ENCODE measurements at places on chromosomes 2 and 18.

DNA sequence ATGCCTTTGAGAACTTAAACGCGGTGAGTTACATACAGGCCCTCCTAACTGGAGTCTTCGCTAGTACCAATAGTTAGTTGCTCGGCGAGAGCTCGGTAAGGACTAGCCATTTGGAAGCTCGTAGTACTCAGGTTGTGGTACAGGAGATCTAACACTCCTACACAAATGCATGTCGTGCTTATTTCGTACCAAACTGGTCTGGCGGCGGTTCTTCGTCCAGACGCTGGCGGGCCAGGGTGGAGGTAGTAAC is 346 bp upstream of the VRK2 start:
- DNase-seq, result no peak

DNA sequence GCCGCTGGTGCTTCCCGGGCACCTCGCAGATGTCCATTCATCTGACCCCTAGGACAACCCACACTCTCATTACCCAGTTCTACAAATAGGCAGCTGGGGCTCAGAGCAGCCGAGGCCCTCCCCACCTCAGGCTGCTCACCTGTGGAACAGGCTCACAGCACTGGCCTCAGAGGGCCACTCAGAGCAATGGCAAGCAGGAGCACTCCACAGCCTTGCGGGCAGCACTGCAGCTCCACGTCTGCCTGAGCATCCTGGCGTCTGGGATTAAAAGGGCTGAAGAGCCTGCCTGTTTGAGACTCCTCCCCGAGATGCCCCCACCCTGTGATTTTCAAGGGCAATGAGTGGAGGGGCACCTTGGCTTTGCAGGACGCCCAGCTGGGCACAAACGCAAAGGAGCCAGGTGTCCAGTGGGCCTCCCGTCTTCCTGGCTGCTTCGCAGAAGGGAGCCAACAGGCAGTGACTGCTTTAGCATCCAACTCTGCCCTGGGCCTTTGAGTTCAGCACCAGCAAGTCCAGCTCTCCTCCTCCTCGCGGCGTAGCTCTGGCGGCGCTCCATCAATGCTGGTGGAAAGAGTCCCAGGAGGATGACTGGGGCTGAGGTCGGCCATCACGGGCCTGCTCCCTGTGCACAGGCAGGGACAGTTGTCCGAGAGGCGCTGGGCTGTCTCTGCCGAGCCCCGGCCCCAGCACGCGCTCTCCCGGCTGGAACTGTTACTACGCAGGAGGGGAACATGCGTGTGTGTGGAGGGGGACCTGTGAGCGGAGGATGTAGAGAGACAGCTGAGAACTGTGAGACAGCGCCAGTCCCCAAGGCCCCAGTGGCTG is 297.2 kb downstream of the NDUFA10 start:
- no peak for DNase-seq

GRCh38 chr18:33495278-33495677 is 54.8 kb upstream of the CCDC178 start:
- no peak for DNase-seq

GRCh38 chr2:179701524-179702110 is 159.8 kb downstream of the ZNF385B start:
- no peak for DNase-seq

DNA sequence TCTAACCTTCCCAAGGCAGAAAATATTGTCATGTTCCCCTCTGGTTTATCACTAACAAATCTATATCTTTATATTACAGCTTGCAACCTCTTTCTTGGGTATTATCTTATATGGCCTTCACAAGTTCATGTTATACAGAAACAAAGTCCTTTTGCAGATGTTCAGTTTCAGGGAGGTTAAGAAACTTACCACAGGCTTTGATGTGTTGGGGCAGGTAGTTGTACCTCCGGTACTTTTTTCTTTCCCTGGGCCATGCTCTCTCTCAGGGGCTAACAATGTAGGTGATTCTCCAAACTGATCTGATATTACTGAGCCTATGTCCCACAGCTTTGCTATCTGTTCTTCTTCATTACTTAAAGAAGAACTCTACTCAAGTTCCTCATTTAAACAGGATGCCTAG is 548.9 kb upstream of the SYT4 start:
- DNase-seq, result no peak

- DNase-seq, result no peak
Observed at GRCh38 chr18:61703508-61703907, 189.3 kb downstream of the RNF152 start.

GRCh38 chr2:69817729-69818501 is 11.5 kb upstream of the GMCL1 start:
- DNase-seq, result no peak
